Cerebellar nuclear complex (tissue), 1 donor: ENCODE measurements at places on chromosomes 12 and 14.

- no peak for DNase-seq
These were observed 22.4 kb downstream of the CALM1 start for GRCh38 chr14:90419200-90419599.

DNA sequence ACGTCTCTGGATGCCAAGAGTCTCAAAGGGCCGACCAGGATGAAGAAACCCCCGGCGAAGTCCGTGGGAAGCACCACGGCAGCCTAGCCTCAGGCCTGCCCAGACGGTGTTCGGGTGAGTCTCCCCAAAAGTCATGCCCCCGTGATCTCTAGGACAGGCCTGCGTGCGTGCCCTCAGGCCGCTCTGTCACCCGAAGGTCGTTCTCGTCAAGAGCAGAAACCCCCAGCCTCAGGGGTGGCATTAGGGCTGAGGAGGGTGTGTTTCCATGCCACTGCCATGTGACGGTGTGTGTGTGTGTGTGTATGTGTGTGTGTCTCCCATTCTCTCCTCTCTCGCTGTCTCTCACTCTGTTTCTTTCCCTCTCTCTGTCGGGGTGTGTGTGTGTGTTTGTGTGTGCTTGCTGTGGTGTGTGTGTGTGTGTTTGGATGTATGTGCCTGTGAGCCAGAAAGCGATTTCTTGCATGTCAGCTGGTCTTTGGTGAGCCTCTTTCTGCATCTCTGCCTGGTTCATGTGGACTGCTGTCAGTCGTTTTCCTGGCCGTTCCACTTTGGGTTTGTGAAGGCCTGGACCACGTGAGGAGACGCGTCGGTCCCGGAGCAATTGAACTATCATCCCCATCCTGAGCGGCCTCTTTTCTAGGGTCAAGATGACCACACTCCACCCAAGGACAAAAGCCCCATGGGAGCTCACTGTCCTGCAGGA is 772.5 kb upstream of the ALG10B start:
- no peak for DNase-seq

DNA sequence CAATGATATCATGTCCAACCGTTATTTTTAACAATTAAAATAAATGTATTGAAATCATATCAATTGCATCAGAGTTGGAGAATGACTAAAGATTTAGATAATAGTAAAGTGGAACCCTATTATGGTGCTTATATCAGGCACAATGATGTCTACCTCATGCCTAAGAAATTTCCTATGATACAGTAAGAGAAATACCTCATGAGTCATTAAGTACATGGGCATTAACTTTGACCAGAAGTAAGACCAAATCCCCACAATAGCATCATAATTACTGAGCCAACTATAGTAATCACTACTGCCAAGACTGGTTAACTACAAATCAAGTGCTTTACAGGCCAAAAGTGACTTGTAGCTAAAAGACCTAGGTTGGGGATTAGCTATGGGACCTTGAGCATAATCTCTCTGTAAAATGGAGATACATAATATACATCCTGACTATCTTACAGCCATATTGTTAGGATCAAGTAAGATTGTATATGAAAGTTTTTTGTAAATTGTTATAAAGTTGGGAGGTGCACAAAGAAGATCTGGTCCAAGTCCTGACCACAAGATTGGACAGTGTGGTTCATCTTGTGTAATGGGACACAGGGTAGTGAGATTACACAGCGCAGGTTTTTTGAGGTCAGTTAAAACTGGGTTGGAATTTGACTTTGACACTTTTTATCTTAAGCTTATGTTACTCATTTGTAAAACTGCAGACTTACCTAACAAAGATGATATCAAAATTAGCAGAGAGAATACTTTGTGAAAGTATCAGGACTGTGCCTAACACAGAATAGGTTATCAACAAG is 60.5 kb downstream of the ERGIC2 start:
- no peak for DNase-seq

GRCh38 chr12:32181498-32182175 is 75.0 kb downstream of the BICD1 start:
- DNase-seq: no peak

DNA sequence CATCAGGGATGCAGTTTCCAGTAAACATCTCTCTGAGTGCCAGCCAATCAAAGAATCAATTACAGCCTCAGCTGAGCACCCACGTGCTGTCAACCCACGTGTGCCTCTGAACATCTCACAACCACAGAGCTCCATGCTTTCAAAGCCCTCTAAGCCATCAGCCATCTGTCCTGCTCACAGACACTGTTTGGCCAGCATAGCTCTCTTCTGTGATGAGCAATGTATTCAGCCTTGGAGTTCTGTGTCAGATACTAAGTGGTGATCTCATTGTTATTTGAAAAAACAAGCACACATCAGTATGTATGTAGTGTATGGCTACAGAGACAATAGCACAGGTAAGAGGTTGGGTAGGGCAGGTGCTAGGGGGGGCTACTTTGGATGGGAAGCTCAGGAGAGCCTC is 94.3 kb downstream of the RGS6 start:
- no peak for DNase-seq

GRCh38 chr12:58818546-58818945 is 101.8 kb downstream of the LRIG3 start:
- no peak for DNase-seq

GRCh38 chr12:116241157-116241759 is 36.2 kb downstream of the MED13L start:
- no peak for DNase-seq

DNA sequence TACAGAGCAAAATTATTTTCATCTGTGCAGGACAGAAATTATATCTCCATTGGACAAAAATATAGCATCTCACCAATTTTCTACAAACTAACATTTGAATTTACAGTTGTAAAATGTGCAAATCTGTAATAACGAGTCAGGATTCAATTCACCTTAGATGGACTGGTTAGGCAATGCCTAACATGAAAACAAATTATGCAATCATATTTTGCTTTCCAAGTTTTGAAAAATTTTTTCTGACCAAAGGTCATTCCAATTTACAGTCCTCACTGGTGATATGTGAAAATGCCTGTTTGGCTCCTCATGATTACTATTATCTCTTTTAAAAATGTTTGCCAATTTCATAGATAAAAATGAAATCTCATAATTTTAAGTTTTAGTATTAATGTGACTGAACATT is 6.5 kb upstream of the CPM start:
- DNase-seq: no peak

DNA sequence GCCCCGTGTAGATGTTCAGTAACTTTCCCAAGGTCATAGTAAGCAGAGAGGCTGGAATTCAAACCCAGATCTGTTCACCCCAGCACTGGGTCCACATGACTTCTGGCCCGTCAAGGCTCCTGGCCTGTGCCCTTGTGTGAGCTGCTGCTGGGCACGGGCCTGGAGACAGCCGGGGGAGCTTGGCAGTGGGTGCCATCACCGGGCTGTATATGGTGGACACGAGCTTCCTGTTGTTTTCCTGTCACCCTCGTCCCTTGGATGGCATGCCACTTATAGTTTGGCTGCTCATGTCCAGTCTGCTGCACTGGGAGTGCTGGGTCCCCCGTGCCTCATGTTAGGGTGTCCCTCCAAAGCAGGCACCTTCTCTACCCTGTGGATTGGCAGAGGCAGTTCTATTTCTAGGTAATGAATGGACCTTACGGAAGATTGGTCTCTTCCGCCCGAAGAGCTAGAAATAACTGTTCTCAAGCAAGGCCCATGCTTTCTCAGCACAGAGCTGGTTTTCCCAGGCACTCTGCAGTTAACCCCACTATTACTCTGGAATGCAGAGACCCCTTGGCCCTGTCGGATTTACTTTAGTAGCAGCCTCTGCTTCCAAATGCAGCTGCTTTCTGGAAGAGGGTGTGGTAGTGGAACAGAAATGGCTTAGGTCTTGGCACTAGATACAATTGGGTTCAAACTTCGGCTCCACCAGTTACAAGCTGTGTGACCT is 44.3 kb downstream of the ELK3 start:
- no peak for DNase-seq

GRCh38 chr12:50520416-50521207 is 15.8 kb downstream of the DIP2B start:
- DNase-seq: no peak

GRCh38 chr12:128365032-128365431 is 98.1 kb downstream of the TMEM132C start:
- no peak for DNase-seq

GRCh38 chr12:124651516-124652273 is 84.3 kb upstream of the NCOR2 start:
- no peak for DNase-seq
